ENCODE measurements at places on chromosomes 16 and 17.

DNA sequence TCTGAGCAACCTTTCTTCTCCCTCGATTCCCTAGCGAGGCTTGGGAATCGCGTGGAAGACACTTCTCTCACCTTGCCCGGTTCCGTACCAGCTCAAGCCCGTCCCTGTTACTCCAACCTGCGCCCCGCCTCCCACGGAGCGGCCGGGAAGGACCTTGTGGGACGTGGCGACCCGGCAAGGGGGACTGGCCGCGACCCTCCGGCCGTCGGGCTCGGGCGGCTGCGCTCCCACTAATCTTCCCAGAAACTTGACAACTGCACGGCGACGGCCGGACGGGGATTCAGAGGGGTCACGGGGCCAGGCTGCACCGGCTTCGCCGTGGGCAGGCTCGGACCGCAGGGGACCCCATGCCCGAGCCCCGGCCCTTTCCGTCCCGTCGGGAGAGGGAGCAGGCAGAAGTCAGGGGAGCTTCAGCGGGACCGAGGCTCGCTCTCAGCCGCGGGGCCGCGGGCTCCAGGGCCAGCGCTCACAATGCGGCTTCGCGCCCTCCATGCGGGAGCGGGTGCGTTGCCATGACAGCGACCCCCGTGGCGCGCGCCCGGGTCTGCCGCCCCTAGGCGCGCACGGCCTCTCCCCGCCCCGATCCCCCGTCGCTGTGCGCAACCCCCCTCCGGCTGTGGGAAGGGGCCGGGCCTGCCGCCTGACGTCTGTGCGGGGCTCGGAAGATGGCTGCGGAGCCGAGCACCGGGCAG, at the start of gene SGSM2:
SGSM2 (plus strand) TSS at position 650 of the 692 bp plus-strand sequence. CDS start 188 bp downstream, outside the sequence.
- peak; percentile 58 for DNase-seq

GRCh38 chr16:12504312-12504711, 299.4 kb downstream of the CPPED1 start:
- DNase-seq = no peak

GRCh38 chr16:1713933-1714332, 7.9 kb downstream of the MAPK8IP3 start:
- no peak for DNase-seq

DNA sequence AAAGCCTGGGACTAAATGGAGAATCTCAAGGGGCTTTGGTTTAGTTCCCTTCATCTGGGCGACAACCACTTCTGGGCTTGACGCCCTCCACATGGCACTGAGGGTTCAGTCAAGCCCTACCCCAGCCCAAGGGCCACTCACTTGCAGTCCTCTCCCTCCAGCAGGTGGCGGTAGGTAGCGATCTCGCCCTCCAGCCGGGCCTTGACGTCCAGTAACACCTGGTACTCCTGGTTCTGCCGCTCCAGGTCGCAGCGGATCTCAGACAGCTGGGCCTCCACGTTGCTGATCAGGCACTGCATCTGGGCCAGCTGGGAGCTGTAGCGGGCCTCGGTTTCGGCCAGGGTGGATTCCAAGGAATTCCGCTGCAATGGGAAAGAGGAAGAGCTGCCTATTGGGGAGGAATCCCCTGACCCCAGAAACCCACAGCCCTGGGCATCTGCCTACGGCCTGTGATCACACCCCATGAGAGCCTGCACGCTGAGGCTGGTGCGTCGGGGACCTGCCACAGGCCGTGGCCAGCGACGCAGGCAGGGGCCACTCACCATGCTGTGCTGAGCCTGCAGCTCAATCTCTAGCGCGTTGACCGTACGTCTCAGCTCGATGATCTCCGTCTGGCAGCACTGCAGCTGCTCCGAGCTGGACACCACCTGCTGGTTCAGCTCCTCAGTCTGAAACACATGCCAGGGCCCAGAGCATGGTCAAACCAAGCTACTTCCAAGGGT, 2.7 kb downstream of the KRT36 start:
- DNase-seq = no peak

DNA sequence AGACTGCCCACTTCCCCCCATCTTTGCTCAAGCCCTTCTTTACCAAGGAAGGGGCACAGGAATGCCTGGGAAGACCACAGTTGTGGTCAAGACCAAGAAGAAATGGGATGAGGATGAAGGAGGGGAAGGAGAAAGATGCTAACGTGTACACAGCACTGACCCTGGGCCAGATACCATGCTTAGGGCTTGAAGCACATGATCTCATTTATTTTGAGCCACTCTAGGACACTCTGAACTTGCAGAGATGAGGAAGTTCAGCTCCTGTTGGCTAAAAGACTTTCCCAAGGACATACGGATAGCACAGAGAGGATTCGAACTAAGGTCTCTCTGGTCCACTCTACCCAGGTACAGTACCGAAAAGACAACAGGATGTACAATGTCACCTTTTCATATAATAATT, 42.6 kb downstream of the PIK3R5 start:
- no peak for DNase-seq

Data from EH (cell line).